ENCODE measurements at places on chromosomes 7 and 10.

DNA sequence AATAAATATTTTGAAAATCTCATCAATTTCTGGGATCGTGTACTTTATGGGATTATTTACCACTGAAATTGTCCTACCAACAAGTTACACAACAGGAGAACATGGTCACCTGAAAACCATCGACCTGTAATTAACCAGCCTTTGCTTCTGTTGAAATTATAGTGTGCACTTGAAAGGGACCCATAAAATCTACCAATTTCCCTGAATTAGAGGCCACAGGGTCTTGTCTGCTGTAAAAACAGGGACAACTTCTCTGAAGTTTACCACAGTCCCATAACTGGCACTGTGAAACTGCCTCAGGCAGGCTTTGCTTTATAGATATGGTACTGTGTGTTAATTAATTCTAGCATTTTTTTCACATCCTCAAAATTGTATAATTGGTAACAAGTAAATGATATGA, 37.7 kb downstream of the RAB19 start:
- no peak for DNase-seq

- no peak for DNase-seq
These were observed 179.6 kb upstream of the MKI67 start for GRCh38 chr10:128305601-128306345.

DNA sequence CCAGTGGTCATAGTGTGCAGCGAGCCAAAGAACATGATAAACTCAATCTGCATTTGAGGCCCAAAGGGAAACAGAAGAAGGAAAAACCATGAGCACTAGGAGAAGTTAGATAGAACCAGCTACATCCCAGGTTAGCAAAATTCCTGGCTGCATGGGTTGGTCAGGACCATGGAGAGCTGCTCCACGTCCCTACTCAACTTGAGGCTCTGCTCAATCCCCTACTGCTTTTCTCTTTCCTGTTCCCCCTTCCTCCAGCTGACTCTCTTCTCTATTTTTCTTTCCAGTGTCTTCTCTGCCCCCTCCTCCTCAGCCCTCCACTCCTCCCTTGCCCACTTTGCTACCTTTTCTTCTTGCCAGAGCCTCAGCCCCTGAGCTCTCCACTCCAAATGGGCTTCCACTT, 21.9 kb upstream of the VSIR start:
- no peak for DNase-seq

DNA sequence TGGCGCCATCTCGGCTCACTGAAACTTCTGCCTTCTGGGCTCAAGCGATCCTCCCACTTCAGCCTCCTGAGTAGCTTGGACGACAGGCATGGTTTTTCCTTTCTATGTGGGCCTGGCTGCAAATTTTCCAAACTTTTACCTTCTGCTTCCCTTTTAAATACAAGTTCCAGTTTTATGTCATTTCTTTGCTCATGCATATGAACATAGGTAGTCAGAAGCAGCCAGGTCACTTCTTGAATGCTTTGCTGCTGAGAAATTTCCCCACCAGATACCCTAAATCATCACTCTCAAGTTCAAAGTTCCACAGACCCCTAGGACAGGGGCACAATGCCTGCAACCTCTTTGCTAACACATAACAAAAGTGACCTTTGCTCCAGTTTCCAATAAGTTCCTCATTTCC, 21.6 kb upstream of the RPEL1 start:
- no peak for DNase-seq
